Activated T-helper 17 cell treated with anti-CD3 and anti-CD28 coated beads, Interleukin-2, amount 50 U/mL, for 72 hours (primary cell): ENCODE measurements at places on chromosomes 3 and 15. TPM values are rescaled to one million over a fixed set of nuclear protein-coding genes. Genes with fewer than 3 reads are reported as not detected.

The TF gene
- 1.9 TPM for total RNA-seq

The APOD gene
- total RNA-seq: not detected

The RCN2 gene
- 27.5 TPM for total RNA-seq

The SLC51A gene
- not detected for total RNA-seq

The LRIG1 gene
- 43.3 TPM for total RNA-seq
